ENCODE measurements at places on chromosomes 12 and 14. TPM values are rescaled to one million over a fixed set of nuclear protein-coding genes. Genes with fewer than 3 reads are reported as not detected.

The KCNA5 gene
- polyA plus RNA-seq, result not detected

The SYT10 gene
- polyA plus RNA-seq, result not detected

The SCYL2 gene
- polyA plus RNA-seq, result 19.3 TPM

The OLR1 gene
- not detected for polyA plus RNA-seq

The SERPINA1 gene
- polyA plus RNA-seq, result 1.4 TPM

The KRT73 gene
- not detected for polyA plus RNA-seq

The DLST gene
- polyA plus RNA-seq, result 10.3 TPM

The SLC35E3 gene
- polyA plus RNA-seq, result 15.2 TPM

Measured in IgD-negative memory B cell (primary cell).